Stimulated activated CD8-positive, alpha-beta memory T cell treated with anti-CD3 and anti-CD28 coated beads, Interleukin-2, amount 100 ng/mL, for 1 hour (primary cell): ENCODE measurements at places on chromosomes 4 and X.

DNA sequence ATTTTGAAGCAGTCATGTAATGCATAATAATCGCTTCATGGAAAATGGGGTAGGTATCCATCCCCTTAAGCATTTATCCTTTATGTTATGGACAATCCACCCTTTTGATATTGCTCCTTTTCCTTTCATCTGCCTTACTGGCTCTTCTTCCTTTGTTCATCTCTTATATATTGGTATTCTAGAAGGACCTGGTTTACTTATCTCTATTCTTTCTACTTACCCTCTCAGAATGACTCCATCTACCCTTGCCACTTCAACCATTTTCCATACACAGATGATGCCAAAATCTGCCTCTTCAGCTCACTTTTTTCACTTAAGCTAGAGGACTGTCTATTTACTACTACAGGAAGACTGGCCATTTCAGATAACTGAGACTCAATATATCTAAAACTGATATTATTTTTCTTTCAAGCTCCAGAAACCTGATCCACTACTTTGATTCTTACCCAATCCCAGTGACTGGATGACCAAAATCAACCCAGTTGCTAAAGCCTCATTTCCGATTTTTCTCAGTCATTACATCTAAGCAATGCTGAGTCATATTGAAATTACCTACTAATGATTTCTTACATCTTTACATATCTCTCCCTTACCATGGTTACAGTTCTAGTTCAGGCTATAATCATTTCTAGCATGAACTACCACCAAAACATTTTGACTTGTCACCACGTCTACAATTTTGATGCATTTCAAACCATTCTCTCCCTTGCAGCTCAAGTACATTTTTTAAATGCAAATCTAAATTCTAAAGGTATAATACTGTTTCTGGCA is 93.7 kb downstream of the FAAH2 start:
- DNase-seq: no peak

GRCh38 chr4:24382381-24382780 is 202.0 kb downstream of the DHX15 start:
- no peak for DNase-seq

DNA sequence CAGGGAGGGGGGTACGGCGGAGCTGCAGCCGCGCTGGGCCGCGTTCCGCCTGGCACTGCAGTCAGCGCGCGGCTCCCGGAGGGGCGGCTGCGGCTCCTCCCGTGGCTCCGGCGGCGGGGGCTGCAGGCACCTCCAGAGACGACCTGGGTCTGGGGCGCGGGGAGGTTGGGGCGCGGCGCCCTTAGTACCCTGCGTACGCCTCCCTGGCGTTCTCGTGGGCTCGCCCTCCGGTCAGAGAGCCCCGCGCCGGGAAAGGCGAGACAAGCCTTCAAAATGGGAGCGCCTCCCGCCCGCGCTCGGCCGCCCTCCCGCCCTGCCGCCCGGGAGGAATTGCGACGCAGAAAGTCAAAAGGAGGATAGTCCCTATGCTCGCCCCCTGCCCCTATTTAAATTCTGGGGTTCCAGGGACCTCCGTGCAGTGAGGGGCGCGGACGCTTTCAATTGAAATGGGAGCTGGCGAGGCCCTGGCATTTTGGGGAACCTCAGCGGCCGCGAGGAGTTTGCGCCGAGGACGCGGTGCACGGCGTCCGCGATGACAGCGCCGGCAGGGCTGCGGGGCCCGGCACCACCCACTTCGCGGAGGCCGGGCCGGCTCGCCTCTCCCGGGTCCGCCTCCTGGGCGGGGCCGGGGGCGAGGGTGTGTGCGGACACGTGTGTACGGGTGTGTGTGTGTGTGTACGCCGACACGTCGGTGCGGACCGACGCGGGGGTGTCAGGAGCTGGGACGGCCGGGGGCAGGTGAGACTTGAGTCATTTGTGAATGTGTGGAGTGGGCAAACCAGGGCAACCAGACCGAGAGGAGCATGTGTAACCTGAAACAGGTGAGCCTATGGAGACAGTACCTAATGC is 544 bp downstream of the HERC3 start:
- peak; percentile 43 for DNase-seq

- DNase-seq: no peak
Observed at GRCh38 chr4:39544580-39545315, 17.5 kb upstream of the UGDH start.

- no peak for DNase-seq
Observed at GRCh38 chrX:134670134-134670924, 12.1 kb upstream of the PLAC1 start.

- DNase-seq: no peak
Observed at GRCh38 chr4:167021545-167022155, 212.6 kb downstream of the SPOCK3 start.

DNA sequence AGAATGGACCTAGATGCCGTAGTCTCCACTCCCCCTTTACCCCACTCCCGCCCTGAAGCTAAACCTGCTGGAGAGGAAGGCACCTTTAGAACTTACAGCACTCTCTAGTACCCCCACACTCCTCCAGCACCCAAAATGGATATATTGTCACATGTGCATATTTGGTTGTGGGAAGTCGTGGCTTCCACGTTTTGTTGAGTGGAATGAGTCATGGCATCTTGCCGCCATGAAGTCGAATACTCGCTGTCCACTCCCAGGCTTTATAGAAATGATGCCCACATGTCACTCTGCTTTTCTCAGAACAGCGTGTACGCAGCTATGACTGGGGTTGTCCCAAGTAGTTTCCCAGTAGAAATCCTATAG is 545 bp downstream of the ABCE1 start:
- DNase-seq: peak; percentile 4

DNA sequence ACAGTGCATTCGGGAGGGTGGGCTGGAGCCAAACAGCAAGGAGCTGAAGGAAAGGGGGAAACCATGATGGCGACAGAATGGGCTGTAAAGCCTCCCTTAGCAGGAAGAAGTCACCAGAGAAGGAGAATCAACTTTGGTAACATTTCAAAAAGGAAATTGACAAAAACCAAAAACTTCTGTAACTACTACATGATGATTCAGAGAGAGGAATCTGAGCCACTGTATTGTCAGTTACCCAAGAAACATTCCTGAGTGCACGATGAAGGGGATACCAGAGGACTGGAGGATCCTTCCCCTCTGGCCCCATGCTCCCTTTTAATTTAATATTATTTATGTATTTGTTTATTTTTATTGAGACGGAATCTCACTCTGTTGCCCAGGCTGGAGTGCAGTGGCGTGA is 26.3 kb downstream of the PDHA1 start:
- no peak for DNase-seq

DNA sequence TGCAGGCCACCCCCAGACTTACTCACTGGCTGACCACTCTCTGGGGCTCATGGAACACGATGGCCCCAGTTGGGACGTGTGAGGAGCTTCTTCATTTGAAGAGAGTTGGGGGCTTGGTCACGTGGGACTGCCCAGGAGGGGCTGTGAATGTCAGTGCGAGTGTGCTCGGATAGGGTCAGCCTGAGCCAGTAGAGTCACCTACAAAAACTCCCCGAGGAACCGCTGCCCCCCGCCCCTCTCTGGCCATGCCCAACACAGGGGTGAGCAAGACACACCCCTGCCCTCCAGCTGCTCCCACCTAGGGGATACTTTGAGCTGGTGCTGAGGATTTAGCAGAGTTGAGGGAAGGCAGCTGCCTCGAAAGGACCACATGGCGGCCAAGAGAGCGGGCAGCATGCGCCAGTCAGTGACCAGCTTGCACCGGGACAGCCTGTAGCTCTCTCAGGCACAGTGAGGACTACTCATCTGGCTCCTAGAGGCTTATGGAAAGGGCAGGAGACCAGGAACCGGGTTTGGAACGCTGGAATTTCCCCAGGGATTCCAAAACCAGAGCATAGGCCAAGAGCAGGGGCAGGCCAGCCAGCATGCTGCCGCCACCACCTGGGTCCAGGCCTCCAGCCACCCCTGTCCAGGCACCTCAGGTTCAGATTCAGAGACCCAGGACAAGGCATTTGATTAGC is 8.4 kb downstream of the PNMA6E start:
- DNase-seq: no peak
